ENCODE measurements at places on chromosomes 16 and 17.

DNA sequence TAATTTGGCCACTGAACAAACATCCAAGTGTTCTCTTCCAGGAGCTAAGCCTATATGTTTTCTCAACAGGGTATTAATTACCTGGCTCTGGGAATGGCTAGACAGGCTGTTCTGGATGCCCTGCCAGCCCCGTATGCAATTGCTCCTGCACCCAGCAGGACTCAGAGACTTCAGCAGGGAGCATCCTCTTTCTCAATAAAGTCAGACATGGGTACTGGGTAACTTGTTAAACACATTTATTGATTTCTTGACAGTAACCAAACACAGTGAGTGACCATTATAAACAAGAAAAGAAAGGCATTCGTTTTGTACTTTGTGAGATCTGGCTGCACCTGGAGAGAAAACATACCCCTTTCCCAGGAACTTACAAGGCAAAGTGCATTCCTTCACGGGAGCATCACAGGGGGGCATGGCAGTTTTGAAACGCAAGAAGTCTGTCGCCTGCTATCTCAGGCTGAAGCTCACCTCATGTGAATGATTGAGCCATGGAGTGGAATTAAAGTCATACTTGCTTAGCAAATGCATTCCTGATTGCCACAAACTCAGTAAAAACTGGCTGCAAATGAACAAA, 369.8 kb downstream of the UTP18 start:
- DNase-seq: no peak

DNA sequence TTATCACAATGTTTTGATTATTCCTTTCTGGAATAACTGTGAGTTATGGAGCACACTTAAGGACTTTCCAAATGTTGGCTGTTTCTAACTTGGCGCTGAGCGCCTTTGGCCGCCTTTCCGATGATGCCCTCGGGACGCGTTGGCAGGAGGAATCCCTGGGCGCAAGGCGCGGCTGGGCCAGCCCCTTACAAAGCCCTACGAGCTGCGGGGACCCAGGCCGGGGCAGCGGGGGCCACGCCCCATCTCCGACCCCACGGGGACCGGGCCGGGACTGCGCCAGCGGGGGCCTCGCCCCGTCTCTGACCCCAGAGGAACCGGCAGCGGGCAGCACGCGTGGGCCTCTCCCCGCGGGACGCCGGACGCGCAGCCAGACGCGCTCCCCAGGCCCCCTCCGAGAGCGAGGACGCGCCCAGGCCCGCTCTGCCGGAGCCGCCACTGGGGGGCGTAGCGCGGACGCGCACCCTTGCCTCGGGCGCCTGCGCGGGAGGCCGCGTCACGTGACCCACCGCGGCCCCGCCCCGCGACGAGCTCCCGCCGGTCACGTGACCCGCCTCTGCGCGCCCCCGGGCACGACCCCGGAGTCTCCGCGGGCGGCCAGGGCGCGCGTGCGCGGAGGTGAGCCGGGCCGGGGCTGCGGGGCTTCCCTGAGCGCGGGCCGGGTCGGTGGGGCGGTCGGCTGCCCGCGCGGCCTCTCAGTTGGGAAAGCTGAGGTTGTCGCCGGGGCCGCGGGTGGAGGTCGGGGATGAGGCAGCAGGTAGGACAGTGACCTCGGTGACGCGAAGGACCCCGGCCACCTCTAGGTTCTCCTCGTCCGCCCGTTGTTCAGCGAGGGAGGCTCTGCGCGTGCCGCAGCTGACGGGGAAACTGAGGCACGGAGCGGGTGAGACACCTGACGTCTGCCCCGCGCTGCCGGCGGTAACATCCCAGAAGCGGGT, at the start of gene GAA:
GAA (plus strand) TSS at position 571 of the 935 bp plus-strand sequence. CDS start 3,006 bp downstream, outside the sequence.
- DNase-seq: peak; percentile 89

GRCh38 chr17:78826836-78827509, 13.6 kb downstream of the USP36 start:
- DNase-seq: no peak

GRCh38 chr17:4189280-4189679, 46.3 kb downstream of the CYB5D2 start:
- no peak for DNase-seq

DNA sequence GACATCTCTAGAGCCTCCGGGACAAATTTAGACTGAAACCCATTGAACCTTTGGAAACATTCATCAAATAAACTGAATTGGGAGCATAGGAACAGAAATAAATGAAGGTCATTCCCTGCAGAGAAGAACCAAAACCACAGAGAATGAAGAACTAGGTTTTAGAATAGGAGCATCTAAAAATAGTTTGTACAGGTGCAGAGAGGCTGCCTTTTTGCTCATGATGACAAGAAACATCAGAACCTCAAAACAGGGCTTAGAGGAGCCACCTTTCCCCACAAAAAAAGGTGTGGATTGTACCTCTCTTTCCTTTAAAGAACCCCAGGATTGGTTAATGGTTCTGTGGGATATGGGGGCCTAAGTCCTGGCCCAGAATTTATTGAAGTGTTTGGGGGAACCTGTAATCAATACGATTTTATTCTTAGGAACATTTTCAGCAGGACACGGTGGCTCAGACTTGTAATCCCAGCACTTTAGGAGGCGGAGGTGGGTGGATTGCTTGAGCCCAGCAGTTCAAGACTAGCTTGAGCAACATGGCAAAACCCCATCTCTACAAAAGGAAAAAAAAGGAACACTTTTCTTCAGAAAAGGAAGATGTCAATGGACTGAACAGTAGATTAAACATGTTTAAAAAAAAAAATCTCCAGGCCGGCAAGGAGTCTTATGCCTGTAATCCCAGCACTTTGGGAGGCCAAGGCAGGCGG, 37.7 kb upstream of the SLC47A1 start:
- no peak for DNase-seq

DNA sequence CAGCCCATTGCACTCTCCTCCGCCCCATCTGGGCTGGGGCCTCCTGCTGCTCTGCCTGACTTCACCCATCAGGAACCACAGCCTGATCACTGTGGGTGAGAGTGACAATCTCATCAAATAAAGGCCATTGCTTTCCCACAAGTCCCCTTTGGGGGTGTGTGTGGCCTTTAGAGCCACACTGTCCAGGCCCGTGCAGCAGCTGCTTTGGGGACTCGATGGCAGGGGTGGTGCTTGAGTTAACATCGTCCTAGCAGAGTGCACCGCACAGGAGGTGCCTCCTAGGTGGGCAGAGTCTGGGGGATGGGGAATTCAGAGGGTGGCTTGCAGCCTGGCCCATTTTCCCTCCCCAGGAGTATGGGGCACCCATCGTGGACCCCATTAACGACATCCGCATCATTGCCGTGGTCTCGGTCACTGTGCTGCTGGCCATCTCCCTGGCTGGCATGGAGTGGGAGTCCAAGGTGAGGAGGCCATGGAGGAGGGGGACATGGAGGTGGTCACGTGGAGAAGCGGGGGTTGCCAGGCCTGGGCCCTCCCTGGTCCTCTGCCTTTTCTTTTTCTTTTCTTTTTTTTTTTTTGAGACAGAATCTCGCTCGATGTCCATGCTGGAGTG, 5.4 kb downstream of the SLC12A3 start:
- DNase-seq: no peak

DNA sequence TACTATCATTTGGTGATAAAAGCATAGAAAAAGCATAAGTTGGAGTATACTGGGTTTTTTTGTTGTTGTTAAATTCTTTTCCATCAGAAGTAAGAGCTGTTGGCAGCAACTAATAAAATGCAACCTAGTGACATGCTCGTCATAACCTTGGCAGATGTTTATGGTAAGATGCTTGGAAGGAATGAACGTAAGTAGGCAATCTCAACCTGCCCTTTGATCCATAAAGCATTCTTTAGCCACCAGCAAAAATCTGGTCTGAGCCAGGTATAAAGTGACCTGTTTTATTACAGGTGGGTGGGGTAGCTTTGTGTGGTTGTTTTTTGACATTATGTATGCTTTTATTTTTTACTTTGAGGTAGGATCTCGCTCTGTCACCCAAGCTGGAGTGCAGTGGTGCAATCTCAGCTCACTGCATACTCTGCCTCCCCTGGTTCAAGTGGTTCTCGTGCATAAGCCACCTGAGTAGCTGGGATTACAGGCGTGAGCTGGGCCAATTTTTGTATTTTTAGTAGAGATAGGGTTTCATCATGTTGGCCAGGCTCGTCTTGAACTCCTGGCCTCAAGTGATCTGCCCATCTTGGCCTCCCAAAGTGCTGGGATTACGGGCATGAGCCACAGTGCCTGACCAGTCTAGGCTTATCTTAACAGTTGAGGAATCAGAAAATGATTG, 22.0 kb downstream of the WSB1 start:
- no peak for DNase-seq

DNA sequence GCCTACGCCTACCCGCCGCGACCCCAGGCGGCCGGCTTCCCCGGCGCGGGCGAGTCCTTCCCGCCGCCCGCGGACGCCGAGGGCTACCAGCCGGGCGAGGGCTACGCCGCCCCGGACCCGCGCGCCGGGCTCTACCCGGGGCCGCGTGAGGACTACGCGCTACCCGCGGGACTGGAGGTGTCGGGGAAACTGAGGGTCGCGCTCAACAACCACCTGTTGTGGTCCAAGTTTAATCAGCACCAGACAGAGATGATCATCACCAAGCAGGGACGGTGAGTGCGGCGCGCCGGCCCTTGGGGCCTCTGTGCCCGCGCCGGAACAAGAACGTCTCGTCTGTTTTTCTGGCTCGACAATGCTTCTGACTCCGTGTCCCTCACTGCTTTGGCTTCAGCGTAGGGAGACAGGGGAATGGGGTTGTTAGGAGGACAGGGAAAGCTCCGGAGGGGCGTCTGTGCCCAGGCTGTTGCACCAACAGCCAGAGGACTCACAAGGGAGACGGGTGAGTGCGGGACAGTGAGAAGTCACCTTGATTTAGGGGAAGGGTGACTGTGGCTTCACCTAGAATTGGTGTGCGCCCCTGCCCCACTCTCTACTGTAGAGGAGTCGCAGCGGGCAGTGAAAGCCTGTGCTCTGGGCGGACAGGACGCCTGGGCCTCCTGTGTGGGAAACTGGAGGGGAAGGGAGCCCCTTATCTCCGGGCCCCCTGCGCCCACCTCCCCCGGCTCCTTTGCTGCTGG, 806 bp downstream of the TBX21 start:
- no peak for DNase-seq

DNA sequence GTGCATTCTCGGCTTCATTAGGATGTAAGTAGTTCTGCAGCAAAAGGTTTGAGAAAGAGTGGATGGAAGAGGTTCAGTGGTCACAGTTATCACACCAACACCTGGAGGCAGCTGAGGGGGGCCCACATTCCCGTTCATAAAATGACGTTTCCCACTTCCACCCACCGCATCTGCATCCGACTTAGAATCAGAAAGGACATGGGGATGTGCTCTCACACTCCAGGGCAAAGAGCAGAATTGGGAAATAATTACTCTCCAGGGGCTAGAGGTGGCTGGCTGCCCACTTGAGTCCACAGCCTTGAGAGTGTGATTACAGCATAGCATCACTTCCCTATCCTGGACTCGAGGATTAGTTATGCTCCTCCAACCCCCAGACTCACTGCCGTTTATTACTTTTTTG, 122.0 kb downstream of the CPPED1 start:
- no peak for DNase-seq

- DNase-seq: no peak
These were observed 2.1 kb downstream of the VAT1 start for GRCh38 chr17:43020030-43020621.

DNA sequence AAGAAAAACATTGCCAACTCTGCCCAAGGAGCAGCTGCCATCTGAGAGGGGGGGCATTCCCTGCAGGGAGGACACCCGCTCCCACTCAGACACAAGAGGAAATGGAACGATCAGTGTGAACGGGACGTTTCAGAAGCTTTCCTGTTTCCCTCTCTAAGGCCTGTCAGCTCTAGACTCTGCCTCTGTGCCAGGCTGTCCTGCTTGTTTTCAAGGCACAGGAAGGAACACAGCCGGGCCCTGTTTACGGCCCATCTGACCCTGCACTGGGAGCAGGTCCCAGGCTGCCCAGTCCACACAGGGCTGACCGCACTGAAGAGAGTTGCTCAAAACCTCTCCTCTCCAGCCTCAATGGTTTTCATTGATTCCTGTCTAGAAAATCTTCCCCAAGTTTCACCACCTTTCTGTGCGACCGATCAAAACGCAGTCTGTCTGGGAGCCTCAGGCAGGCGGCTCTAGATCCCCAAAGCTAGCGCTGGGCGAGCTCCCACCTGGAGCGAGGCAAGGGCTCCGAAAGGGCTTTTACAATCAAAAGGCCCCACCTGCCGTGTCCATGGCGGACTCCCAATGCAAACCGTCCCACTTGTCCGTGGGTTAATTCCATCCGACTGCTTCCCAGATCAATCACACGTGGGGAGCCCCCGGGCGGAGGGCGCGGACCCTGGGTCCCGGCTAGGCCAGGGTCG, 1.5 kb downstream of the PIEZO1 start:
- no peak for DNase-seq

- DNase-seq: peak; percentile 52
These were observed at the start of gene HOXB9 for GRCh38 chr17:48626245-48627117. Gene HOXB9 (minus strand): TSS chr17:48626358. CDS start chr17:48626269, 89 bp downstream.

GRCh38 chr17:77045441-77046041, 95.2 kb upstream of the SEC14L1 start:
- DNase-seq: no peak

- no peak for DNase-seq
These were observed 1.6 kb downstream of the OSGIN1 start for GRCh38 chr16:83954577-83955016.

DNA sequence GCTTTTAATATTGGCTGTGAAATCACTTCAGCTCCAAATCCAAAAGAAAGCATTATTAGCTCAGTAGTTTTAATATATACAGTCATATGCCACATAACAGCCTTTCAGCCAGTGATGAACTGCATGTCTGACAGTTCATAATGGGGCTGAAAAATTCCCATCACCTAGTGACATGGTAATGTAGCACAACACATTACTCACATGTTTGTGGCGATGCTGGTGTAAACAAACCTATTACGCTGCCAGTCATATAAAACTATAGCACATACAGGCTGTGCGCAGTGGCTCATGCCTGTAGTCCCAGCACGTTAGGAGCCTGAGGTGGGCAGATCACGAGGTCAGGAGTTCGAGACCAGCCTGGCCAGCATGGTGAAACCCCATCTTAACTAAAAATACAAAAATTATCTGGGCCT, 92.2 kb downstream of the TUBD1 start:
- no peak for DNase-seq

DNA sequence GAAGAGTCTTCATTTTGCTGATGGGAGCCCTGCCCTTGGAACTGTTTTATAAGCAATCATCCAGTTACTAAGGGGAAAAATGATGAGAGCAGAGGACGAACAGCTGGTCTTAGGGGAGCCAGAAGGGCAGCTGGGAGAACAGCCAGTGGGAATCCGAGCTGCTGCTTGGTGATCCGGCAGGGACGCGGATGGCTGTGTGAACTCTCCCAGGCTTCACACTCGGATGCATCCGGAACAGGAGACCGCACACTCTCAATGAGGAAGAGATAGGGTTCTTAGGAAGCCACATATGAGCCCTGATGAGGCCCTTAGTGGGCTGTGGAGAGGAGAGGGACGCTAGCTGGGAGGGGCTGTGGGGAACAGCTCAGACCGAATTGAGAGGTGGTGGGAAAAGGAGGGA, 5.0 kb upstream of the CACNG5 start:
- no peak for DNase-seq

GRCh38 chr16:22222006-22222405, 15.9 kb downstream of the EEF2K start:
- DNase-seq: no peak

- DNase-seq: no peak
These were observed 30.1 kb downstream of the ARHGAP17 start for GRCh38 chr16:24984903-24985675.

Measured in activated CD4-positive, alpha-beta T cell treated with anti-CD3 and anti-CD28 coated beads for 48 hours (primary cell).